A549 treated with CpdA at 1 μM for 4 hours (cell line): ENCODE measurements at places on chromosomes 6 and 20. TPM values are rescaled to one million over a fixed set of nuclear protein-coding genes. Genes with fewer than 3 reads are reported as not detected.

SIRPB2 gene
- not detected in 5 replicates for total RNA-seq

MANEA gene
- 2.3 to 4.2 TPM (median 3.7 TPM) in 5 replicates for total RNA-seq

PAK5 gene
- not detected in 5 replicates for total RNA-seq

UNC5CL gene
- total RNA-seq = 0.20 to 0.40 TPM (median 0.34 TPM) in 5 replicates

ZNF334 gene
- not detected in 5 replicates for total RNA-seq
